ENCODE measurements at places on chromosomes 6 and 20.

DNA sequence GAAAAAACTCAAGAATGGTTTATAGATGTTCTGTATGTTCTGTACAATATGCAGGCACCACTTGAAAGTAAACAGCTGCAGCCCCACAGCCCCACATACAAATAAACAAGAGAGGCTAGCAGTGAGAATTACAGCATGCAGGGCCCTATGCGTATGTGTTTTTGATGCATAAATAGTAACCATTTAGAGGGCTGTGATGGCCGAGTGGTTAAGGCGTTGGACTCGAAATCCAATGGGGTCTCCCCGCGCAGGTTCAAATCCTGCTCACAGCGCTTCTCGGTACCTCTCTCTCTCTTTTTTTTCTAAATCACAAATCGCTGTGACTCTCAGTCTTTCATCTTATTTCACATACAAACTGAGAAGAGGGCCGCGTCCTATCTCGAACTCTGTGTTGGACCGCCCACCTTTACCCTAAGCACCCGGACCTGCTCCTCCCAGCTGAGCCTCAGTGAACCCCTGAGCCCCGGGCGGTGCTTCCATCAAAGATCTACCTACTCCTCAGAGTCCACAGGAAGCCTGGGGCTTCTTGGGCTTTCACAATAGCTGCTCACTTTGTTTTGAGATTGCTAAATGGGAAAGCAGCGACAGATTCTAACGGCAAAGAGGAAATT lies 37.7 kb upstream of the PRSS16 start:
- DNase-seq = no peak

DNA sequence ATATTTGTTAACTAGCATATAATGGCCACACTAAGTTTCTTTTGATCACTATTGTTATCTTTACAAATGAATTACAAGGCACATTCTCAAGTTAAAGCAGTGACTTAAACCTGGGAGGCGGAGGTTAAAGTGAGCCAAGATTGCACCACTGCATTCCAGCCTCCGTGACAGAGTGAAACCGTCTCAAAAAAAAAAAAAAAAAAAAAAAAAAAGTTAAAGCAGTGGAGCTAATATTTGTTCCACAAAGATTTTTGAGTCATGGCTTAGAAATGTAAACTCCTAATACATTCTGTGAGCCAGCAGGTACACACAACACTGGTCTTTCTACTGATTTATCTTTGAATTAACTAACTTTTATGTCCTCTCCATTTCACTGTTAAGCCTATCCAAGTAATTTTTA lies 221.7 kb upstream of the HTR1E start:
- no peak for DNase-seq

- DNase-seq = no peak
Measured at GRCh38 chr6:101845621-101846020, 452.1 kb downstream of the GRIK2 start.

GRCh38 chr6:78868116-78868515 lies 765 bp downstream of the IRAK1BP1 start:
- peak; percentile 13 for DNase-seq

DNA sequence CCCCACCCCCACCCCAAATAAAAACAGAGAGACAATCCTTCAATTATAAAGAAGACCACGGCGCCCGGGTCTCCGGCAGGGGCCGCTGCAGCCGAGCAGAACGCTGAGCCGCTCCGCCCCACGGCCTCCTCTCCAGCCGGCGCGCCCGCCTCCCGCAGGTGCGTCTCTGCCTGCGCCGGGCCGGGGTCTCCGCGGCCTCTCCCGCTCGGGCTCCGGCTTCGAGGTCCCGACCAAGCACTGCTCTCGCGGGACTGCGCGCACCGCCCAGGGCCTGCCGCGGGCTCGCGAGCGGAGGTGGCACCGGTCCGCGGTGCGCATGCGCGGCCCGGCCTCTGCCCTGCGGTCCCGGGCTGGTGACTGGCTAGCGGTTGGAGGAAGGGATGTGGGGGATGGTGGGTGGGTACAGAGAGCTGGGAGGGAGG lies 241 bp upstream of the SIRT5 start:
- peak; percentile 95 for DNase-seq

DNA sequence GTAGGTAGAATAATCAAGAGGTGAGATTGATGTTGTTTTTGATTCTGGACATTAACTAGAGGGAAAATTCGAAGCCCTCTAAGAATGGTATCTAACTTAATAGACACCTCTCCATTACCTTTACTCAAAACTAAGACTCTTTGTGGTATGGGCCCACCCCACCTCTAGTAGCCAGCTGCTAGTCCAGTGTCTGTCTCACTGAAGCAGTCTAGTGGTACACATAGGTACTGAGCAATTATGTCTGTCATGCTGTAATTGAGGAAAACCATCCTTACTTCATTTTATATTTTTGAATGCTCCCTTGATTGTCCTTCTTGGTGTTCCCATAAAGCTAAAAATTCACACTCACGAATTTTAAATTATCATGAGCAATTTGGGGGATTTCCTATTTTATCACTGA lies 290.7 kb downstream of the ARHGAP18 start:
- DNase-seq = no peak

DNA sequence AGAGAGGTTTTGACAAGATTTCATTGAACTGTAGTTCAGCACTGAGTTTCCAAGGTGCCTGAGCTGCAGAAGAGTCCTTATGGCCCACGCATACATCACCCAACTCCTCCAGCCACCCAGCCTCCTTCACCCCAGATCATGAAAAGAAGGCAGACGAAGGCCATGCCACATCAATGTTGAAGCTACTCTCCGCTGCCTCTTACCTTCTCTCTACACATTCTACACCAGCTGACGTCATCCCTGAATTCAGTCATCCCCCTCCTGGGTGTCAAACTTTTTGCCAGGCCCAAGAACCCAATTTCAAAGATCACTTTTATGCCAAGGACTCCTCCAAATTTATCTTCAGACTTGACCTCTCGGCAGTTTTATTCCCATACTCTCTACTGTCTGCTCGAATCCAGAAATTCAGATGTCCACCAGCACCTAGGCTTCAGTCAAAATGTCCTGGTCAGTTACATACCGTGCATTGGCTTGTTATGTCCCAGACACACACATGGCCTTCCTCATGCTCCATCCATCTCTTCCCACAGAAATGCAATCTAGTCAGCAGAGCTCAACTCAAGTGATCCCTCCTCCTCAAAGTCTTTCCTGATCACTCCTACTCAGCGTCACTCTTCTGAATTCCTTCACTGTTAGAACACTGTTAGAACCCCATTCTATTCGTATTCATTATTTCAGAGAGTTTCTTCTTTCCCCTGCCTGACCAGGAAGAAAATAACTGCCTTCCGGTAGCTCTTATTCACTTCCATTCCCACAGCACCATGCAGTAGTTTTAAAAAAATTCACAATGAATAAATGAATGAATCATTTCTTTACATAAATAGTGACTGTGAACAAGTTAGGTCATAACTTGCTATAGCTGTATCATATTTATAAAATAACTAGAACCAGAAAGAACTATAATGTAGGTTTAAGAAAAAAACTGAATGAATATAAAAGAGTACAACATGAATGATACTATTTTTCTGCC lies 11.5 kb downstream of the ATXN1 start:
- DNase-seq = no peak

- peak; percentile 75 for DNase-seq
Measured at GRCh38 chr20:50762435-50763220, 31.2 kb downstream of the PARD6B start.

GRCh38 chr20:23017516-23017915 lies 17.6 kb upstream of the SSTR4 start:
- no peak for DNase-seq

GRCh38 chr20:4112481-4113421 lies 97.4 kb upstream of the RNF24 start:
- peak; percentile 48 for DNase-seq

GRCh38 chr20:45218124-45218523 lies 3.0 kb upstream of the SEMG2 start:
- no peak for DNase-seq

GRCh38 chr6:65289491-65289890 lies 417.5 kb downstream of the EYS start:
- DNase-seq = no peak

- DNase-seq = no peak
Measured at GRCh38 chr6:168934660-168935627, 318.7 kb downstream of the THBS2 start.

DNA sequence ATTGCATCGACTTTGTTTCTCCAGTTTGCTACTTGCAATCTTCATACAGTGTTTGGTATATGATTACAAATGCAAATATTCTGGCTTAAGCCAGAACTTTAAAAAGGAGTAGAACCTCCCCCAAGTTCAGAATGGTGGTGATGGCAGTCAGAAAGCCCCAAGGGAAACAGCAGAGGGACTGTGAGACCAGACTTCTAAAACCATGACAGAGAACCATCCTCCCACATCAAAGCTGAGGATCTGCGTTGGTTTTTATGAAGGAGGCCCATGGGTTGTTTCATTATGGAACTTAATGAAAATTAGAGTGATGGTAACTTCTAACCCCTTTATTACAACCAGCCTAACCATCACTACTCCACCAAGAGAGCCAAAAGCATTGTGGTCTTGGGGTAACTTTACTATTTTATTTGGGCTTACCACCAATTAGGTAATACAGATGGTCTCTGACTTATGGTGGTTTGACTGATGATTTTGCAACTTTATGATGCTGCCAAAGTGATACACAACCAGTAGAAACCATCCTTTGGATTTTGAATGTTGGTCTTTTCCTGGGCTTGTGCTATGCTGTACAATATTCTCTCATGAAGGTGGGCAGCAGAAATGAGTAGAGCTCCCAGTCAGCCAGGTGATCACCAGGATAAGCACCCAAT lies 10.9 kb upstream of the MRS2 start:
- no peak for DNase-seq

DNA sequence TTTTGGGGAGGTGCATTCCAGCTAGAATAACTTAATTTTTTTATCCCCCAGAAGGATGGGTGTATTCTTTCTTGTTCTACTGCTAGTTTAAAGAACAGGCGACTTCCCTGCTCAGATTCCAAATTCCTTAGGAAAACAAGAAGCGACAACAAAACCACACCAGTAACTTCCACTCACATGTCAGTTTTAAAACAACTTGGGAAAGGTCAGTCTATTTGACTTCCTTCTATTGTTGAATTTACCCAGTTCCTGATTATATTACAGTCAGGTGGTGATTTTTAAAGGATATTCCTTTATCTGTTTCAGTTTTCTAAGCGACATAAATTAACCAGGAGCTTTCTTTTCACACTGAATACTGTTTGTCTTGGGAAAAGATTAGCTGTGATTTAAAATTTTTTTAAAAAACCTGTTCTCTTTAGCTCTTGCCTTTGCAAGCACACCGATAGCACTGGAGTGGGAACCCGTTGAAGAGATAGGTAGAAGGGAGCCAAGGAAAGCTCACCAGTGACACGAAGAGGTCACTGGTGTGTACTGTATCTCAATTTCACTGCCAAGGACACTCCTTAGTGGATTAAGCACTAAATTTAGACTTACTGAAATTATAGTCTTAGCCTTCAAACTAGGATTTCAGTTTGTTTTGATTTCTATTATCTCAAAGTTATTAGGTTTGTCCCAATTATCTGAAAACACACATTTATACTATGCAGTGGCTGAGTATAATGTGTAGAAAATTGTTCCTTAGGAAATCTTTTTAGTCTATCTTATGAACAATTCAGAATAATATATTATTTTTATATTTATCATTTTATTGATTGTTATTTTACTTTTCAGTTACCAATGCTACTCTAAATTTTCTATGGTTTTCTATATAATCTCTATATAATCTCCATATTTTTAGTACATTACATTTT lies 22.3 kb downstream of the MARCKS start:
- peak; percentile 83 for DNase-seq

DNA sequence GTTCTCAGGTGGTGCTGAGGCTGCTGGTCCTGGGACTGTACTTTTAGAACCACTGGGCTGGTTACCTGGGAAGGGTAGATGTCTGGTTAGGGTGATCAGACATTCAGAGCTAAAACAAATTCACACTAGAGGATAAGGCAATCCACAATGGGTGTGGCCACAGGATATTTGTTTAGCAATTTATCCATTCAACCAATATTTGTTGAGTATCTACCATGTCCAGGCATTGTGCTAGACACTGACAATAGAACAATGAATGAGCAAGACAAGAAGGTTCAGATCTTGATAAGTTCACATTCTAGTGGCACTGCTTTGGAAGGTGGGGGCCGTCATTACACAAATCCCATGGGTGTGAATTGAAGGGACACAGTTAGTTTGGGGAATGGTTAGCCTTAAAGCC lies 131.7 kb downstream of the BCAS1 start:
- no peak for DNase-seq

- DNase-seq = no peak
Measured at GRCh38 chr6:128601060-128601459, 80.7 kb upstream of the PTPRK start.

- no peak for DNase-seq
Measured at GRCh38 chr6:21200134-21200870, 393.2 kb upstream of the SOX4 start.

DNA sequence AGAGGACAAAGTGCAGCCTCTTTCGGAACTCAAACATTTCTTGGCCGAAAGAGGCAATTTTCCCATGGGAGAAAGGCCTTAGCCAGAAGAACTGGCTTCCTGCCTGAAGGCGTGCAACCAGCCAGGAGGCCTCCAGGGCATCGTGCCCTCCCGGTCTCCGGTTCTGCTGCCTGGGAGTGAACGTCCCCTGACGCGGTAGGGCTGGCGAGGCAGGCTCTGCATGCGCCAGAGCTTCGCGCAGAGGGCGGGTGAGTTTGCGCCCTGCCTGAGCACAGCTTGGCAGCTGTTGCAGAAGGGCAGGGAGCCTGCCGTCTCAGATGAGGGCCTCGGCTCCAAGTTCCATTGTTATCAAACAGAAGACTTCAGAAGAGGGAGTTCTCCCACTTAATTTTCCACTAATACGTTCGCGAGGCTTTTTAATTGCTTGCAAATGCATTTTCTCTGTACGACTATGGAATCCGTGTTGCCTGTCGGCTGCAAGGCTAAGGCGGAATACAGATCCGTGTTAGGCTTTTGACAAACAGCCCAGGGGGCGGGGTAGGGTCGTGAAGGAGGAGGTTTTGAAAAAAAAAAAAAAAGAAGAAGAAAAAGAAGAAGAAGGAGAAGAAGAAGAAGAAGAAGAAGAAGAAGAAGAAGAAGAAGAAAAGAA lies 5.5 kb upstream of the TFAP2D start:
- no peak for DNase-seq

Data from cerebellum (tissue), 4 donors.